ENCODE measurements at places on chromosomes 3 and 15. TPM values are rescaled to one million over a fixed set of nuclear protein-coding genes. Genes with fewer than 3 reads are reported as not detected.

CPA3 gene
- total RNA-seq, result 7.5 TPM

ZDHHC23 gene
- total RNA-seq, result 2.4 TPM

TLR9 gene
- not detected for total RNA-seq

TCAIM gene
- total RNA-seq, result 26.9 TPM

LRRC15 gene
- under 0.01 TPM for total RNA-seq

GPR62 gene
- 0.94 TPM for total RNA-seq

KLHL40 gene
- total RNA-seq, result not detected

ABI3BP gene
- total RNA-seq, result 51.2 TPM

CYP1A1 gene
- total RNA-seq, result 1.1 TPM

MYZAP gene
- 27.7 TPM for total RNA-seq

THRB gene
- total RNA-seq, result 37.7 TPM

All from subcutaneous adipose tissue (tissue), 4 donors.